Activated CD8-positive, alpha-beta memory T cell treated with anti-CD3 and anti-CD28 coated beads for 1 hour (primary cell): ENCODE measurements at places on chromosomes 7 and 10.

DNA sequence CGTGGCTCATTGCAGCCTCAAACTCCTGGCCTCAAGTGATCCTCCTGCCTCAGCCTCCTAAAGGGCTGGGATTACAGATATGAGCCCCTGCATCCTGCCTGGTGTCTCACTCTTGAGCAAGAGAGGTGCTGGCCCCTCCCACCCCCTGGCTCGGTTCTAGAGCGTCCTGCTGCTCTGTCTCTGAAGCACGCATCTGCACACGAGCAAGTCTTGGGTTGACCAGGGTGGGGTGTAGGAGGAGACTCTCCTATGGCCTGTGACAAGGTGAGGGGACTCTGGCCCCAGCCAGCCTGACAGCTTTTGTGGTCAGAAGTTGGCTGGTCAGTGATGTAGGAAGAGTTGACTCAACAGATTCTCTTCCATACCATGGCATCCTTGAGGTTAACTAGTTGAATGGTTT is 110.7 kb upstream of the CARD11 start:
- no peak for DNase-seq

DNA sequence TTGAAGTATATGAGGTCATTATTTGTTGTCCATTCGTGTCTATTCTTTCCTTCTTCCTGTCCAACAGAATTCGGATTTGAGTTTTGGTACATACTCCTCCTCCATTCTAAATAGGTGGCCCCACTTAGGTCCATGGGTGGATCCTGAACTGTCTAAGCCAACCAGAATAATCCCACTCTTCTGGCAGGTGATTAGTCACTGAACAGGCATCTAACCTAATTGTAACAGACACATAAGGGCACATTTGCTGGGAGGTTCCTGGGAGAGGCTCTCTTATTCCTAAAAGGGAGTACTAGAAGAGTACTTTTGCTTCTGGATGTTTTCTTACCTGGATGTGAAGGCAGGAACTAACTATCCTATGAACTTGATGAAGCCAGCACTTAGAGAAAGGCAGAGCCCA is 16.8 kb downstream of the LRRC72 start:
- no peak for DNase-seq

- DNase-seq: no peak
Observed at GRCh38 chr7:16817536-16817935, 12.7 kb upstream of the AGR2 start.

DNA sequence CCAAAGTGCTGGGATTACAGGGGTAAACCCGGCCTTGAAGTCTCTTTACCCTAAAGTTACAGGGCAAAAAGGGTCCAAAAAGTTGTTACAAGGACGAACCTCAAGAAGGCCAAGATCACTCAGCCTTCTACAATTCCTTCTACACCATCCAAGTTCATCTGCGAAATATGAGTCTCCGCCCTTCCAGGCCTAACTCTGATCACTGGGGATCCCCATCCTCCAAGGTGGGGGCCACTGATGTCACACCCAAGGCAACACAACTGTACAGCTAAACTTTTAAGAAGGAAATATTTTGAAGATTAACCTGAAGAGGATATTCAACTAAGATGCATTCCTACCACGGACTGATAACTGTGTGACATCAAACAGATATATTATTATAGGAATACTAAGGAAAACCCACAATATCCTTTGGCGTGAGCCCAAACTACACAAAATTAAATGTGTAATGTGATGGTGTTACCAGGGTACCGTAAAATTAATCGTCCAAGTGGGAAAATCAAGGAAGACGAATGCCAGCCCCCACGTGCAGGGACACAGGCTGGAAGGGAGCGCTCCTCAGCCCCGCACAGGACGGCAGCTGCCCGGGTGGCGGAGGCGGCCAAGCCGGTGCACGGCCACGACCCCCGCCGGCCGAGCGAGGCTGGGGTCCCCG is 1.0 kb downstream of the PAXIP1 start:
- no peak for DNase-seq

GRCh38 chr10:78843495-78843894 is 225.3 kb upstream of the ZMIZ1 start:
- DNase-seq: no peak

DNA sequence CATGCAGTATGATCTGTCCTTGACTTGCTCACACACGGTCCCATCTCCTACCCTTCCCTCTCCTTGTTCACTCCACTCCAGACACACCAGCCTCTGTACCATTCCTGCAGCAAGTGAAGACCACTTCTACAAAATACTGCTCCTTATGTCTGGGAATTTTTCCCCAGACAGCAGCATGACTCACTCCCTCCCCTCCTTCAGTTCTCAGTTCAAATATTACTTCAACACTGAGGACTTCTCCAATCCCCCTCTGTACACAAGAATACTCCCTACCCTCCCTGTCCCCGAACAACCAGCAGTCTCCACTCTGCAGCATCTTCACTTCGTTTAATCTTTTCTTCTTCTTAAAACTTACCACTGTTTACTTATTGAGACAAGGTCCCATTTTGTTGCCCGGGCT is 474.0 kb downstream of the GPAM start:
- no peak for DNase-seq

GRCh38 chr10:69898524-69898923 is 96.8 kb downstream of the COL13A1 start:
- no peak for DNase-seq

DNA sequence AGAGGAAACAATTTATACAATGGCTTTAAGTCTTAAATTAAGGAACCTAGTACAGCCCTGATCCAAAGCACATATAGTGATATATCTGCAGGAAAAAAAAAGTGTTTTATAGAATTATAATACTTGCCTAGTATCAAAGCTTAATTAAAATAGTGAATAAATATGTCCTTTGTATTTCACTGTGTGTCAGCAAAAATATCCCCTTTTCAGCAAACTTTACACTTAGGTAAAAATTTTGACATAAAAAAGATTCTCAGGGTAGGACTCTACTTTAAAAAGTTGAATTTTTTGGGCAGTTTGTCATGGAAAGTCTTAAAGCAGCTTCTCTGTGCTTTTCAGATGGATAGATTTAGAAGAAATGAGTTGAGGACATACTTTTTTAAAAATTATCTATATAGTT is 12.7 kb upstream of the NEBL start:
- no peak for DNase-seq

GRCh38 chr7:114910787-114911186 is 11.1 kb upstream of the MDFIC start:
- DNase-seq: no peak

DNA sequence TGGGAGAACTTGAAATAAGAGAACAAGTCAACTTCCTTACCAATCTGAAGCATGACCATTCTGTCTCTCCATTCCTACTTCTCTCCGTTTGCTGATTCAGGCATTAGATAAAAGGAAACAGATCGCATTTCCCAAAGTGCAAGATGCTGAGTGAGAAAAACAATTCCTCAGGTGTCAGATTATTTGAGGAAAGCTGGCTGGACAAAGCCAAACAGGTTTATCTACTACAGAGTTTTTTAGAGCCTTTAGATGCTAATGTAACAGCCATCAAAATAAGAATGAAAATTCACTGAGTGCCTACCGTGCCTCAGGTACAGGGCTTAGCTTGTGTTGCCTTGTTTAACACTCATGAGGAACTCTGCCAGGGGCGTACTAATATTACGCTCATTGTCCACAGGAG is 135.9 kb upstream of the MBL2 start:
- no peak for DNase-seq

DNA sequence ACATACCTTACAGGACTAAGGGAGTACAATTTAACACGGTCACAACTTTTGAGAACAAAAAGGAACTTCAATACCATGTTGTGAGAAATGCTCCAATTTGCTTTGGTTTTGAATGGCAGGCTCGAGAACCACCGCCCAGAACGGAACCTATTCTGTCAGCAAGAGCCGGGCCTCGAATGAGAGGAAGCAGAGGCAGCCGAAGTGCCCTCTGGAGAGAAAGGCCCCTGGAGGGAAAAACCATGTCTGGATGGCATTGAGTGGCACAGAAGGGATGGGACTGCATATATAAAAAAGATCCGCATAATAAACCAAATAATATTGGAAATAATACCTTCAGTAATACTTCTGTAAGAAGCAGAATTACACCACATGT is 85.6 kb downstream of the CHST15 start:
- no peak for DNase-seq

DNA sequence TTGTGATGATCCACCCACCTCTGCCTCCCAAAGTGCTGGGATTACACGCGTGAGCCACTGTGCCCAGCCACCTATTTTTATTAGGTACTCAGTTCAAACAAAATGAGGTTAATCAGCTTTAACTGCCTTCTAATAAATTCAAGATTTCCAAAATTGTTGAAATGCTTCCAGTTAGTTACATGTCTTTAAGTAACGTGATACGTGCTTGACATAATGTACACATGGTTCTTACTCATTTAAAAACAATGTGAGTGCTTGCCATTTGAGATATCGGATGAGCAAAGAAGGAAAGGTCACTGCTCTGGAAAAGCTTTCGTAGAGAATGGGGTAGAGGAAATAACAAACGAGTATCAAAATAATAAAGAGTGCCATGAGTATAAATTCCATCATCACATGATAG is 83.6 kb downstream of the KMT2E start:
- no peak for DNase-seq

DNA sequence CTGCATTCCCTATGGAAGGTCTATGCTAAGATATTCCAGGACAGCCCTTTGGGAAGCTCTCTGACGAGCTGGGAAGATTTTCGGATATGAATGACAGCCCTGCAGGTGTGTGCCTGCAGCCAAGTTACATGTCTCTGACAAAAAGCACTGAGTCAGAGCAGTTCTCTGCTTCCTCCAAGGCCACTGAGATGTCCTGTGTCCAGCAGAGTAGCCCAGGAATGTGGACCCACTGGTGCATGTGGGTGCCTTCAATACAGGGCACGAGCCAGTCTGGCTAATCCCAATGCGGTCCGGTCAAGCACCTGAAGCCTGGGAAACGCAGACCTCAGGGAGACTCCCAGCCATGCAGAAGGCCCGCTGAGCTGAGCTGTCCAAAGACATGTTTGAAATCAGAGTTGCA is 565.7 kb downstream of the TCERG1L start:
- no peak for DNase-seq

DNA sequence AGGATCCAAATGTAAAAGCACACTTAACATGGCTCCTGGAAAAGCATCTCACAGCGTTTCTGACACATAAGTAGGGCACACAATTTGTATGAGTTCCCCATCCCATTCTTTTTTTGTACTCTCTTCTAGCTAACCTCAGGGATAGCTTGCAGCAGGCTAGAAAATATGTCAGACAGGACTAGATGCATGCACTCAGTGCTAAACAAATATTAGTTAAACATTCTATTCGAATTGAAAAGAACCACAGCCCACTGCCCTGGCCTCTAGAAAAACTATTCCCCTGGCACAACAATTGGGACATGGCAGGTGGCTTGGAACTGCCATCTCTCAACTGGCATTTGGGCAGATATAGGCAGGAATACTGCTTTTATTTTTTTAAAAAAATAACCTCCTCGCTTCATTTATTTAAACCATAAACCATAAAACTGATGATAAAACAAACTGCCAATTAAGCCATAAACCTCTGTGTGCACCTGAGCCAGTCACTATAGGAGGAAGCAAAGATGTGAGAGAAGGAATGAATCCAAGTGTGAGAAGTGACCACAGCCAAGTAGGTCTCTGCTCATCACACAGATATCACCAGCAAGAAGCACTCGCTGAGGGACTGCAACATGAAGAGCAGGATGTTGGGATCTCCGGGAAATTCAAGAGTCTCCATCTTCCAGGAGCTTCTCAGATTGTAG is 394.1 kb downstream of the NEBL start:
- DNase-seq: no peak

GRCh38 chr7:27107391-27108381 is 5.2 kb upstream of the HOXA2 start:
- DNase-seq: no peak

DNA sequence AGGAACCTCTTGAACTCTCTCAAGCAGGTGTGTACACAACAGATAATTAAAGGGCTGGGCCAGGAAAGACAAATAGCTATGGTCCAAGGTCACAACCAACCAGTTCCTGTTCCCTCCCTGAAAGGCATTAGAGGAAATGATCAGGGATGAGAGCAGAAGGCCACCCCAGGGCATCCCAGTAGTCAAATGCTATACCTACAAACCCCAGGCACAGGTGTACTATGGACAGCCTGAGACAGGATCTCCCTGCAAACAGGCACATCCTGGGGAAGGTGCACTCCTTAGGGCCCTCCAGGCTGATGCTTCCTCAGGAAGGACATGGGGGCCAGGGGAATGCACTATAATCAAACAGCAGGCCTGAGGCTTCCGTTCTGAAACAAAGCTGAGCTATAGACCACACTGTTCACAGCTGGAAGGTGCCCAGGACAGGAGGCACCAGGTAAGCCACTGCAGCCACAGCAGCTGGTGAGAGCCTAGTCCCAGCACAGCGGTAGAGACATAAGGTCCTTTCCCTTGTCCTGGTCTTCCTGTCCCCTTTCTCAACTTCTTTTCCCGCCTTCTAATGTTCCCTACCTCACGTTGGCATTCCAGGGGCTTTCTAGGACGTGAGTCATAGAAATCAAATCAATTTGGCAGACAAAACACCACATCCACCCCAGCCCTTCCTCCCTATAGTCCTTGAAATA is 13.3 kb downstream of the PARP12 start:
- DNase-seq: no peak

GRCh38 chr10:5412277-5412941 is at the start of gene NET1:
TSS of gene NET1 (plus strand) at chr10:5412557. CDS start at chr10:5412693, 136 bp downstream.
- peak; percentile 41 for DNase-seq

DNA sequence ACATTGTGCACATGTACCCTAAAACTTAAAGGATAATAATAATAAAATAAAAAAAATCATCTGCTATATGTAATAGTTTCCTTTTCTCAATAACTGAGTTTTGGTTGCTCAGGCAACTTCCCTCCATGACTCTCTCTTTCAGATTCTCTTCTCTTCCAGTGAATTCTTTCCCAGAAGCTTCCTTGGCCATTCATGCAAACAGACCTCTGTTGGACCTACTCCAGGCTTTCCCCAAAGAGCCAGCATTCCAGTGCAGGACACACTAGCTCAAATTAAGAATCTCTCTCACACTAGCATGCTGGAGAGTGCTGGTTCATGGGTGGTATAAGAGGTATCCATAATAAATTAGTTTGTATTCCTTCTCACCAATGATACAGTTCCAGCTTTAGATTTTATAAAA is 31.0 kb upstream of the ZEB1 start:
- DNase-seq: no peak

GRCh38 chr10:31004611-31005193 is 27.0 kb downstream of the ZNF438 start:
- DNase-seq: no peak

- no peak for DNase-seq
Observed at GRCh38 chr7:143013893-143014292, 13.0 kb downstream of the OR9A2 start.

GRCh38 chr7:135102372-135102771 is 45.5 kb upstream of the TMEM140 start:
- DNase-seq: no peak

- no peak for DNase-seq
Observed at GRCh38 chr7:121953601-121954000, 80.6 kb downstream of the PTPRZ1 start.

GRCh38 chr7:122983261-122983660 is 12.2 kb downstream of the TAS2R16 start:
- DNase-seq: no peak

- DNase-seq: no peak
Observed at GRCh38 chr7:55818686-55819085, 43.9 kb downstream of the SEPTIN14 start.
